ENCODE measurements at places on chromosomes 6 and 20. TPM values are rescaled to one million over a fixed set of nuclear protein-coding genes. Genes with fewer than 3 reads are reported as not detected.
A peak's percentile ranks its signal among the peaks of the same experiment; 100 is the strongest.

- H3K27me3 ChIP-seq: no peaks in the 10 kb centered on the region
- no peak overlapping the region for H3K4me3 ChIP-seq
- no peak overlapping the region for H3K27ac ChIP-seq
Measured at GRCh38 chr6:157861184-157861583, 38.1 kb downstream of the SNX9 start.

DNA sequence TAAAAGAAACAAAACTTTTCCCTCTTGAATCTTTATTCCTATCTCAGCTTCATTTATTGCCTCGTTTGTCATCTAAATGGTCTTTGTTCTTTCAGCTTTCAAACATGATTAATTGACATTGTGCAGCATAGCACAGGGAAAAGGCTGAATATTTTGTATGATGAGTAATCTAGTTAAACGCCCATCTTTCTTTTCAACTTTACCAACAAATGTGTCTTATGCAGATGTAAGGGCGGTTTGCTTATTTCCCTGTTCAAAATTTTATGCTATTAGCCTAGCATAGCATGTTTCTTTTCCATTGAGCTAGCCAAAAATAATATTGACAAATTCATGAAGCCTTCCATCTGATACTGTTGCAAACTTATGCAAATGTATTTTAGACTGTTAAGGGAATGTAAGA, 176.4 kb upstream of the AKAP12 start:
- H3K36me3 ChIP-seq: peaks cover 6% of the 10 kb centered on the region
- DNase-seq: no peak
- H3K4me3 ChIP-seq: no peak overlapping the region
- no peaks in the 10 kb centered on the region for H3K4me1 ChIP-seq

Gene VSX1
- not detected for total RNA-seq

DNA sequence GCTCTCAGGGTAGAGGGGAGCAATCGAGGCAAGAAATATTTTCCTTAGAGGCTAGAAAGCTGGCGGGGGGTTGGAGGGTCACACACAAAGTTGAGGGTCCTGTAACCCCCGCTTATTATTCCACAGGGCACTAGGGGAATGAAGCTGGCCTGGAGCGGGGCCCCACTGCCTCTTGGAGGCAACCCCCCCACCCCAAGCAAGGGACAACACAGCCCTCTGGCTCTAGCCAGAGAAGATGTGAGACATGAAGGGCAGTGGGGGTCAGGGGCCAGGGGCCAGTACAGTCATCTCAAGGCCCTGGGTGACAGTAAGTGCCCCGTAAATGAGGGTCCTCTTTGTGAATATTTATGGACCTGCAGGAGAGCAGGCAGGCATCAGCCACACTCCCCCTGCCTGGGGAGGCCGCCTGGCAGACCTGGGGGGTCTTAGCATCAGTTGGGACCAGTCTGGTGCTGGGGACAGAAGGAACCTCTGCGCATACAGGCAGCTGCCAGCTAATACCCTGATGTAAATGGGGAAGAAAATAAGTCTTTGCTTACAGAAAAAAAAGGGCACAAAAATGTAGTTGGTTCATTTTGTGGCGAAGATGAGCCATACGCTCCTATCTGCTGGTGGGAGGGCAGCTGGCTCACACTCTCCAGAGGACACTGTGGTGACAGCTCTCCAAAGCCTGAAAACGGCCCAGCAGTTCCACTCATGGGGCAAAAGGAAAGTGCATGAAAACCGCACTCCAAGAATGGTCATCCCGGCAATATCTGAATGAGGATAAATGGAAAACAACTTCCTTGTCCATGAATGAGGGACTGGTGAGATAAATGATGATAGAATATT, 21.9 kb downstream of the SPATA2 start:
- no peaks in the 10 kb centered on the region for H3K27me3 ChIP-seq
- no peak overlapping the region for H3K4me3 ChIP-seq
- no peak for DNase-seq
- no peaks in the 10 kb centered on the region for H3K36me3 ChIP-seq

- no peak overlapping the region for H3K4me3 ChIP-seq
- DNase-seq: no peak
- H3K27me3 ChIP-seq: no peaks in the 10 kb centered on the region
- H3K27ac ChIP-seq: no peak overlapping the region
Measured at GRCh38 chr6:144845186-144845585, 560.1 kb downstream of the UTRN start.

- no peak overlapping the region for H3K4me3 ChIP-seq
- DNase-seq: peak; percentile 75
- H3K4me1 ChIP-seq: peaks cover 4% of the 10 kb centered on the region
- H3K36me3 ChIP-seq: no peaks in the 10 kb centered on the region
- H3K27me3 ChIP-seq: no peaks in the 10 kb centered on the region
- H3K27ac ChIP-seq: no peak overlapping the region
Measured at GRCh38 chr20:31822421-31823330, 3.5 kb downstream of the MYLK2 start.

Gene MAS1
- total RNA-seq: not detected

- H3K4me3 ChIP-seq: no peak overlapping the region
- peaks cover 19% of the 10 kb centered on the region for H3K36me3 ChIP-seq
- peaks cover 15% of the 10 kb centered on the region for H3K27me3 ChIP-seq
- H3K4me1 ChIP-seq: no peaks in the 10 kb centered on the region
- no peak for DNase-seq
Measured at GRCh38 chr20:10376270-10377075, 57.5 kb downstream of the MKKS start.

Gene BTN1A1
- not detected for total RNA-seq

Gene SGK2
- 1.9 TPM for total RNA-seq

DNA sequence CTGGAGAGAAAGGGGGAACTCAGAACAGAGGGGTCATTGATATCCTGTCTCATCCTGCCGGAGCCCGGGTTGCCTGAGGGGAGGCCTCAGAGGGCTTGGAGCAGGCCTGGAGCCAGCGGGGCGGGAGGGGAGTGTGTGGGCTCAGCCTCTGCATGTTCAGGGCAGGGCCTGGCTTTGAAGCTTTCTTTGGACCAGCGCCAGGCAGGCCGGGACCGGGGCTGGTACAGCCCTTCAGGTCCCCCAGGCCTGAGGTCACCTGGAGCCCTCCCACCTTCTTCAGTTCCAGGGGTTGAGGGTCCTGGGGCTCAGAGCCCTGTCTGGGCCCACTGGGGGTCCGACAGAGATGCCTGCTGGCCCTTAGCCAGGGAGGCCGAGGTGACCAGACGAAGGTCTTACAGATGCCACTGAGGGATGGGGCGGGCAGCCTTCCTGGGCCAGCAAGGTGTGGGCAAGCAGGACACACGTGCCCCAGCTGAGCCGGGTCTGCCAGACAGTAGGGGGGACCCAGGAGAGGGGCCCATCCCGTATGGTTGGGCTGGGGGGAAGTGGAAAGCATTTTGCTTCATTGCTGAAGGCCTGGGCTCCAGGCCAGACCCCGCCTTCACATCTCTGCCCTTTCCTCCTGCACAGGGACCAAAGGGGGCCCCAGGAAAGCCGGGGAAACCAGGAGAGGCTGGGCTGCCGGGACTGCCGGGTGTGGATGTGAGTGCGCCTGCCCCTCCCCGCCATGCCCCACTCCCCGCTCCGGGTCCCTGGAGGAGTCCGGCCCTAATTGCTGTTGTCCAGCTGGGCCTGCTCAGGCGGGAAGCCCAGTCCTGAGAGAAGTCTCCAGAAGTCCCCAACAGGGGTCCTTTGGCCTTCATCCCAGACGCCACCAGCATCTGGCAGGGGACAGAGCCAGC, 2.0 kb downstream of the COL9A3 start:
- H3K27me3 ChIP-seq: peaks cover 10% of the 10 kb centered on the region
- no peak for DNase-seq
- H3K4me1 ChIP-seq: peaks cover 17% of the 10 kb centered on the region
- H3K4me3 ChIP-seq: peak overlapping the region; percentile 41
- no peak overlapping the region for H3K27ac ChIP-seq

Data from naive thymus-derived CD8-positive, alpha-beta T cell (primary cell).